Stimulated activated CD8-positive, alpha-beta memory T cell treated with anti-CD3 and anti-CD28 coated beads, Interleukin-4, amount 100 ng/mL, for 4 hours (primary cell): ENCODE measurements at places on chromosomes 13 and 19.

DNA sequence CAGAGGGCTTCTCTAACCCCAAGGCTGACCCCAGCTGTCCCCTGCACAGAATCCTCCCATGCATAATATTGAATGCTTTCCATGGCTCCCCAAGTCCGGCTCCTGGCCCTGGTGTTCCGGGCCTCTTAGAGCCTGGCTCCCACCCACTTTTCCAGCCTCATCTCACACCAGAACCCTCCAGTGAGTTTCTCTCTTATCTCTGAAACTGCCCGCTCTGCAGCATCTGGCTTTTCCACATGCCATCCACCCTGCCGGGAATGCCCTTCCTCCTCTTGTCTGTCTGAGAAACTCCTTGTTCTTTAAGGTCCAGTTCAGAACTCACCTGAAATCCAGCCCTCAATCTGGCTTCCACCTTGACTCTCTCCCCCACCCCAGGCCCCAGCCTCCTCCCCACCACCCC is 6.8 kb downstream of the SYNGR4 start:
- DNase-seq: no peak

DNA sequence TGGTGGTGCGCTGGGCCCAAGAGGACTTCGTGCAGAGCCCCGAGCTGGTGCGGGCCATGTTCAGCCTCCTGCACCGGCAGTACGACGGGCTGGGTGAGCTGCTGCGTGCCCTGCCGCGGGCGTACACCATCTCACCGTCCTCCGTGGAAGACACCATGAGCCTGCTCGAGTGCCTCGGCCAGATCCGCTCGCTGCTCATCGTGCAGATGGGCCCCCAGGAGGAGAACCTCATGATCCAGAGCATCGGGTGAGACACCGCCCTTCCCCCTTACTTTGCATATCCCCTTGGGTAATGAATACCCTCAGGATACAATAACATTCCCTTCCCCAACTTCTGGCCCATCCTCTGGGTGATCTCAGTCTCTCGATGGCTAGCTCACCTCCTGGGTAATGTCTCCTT is 60.9 kb downstream of the RYR1 start:
- DNase-seq: no peak

GRCh38 chr19:1237754-1238368 is at the start of gene CBARP:
CBARP (minus strand) TSS chr19:1238005; CDS start chr19:1236100, 1,905 bp downstream.
- no peak for DNase-seq

- DNase-seq: no peak
Observed at GRCh38 chr19:17323300-17323963, 11.2 kb downstream of the ANO8 start.
